ENCODE measurements at places on chromosomes 1 and 21. TPM values are rescaled to one million over a fixed set of nuclear protein-coding genes. Genes with fewer than 3 reads are reported as not detected.

The MAP10 gene
- total RNA-seq, result 4.9 TPM

The LEPR gene
- total RNA-seq, result 121 TPM

The LSM10 gene
- total RNA-seq, result 8.4 TPM

The VSIG8 gene
- total RNA-seq, result not detected

- no peak overlapping the region for H3K27ac ChIP-seq
- H3K4me1 ChIP-seq, result peaks cover 45% of the 10 kb centered on the region
- no peak overlapping the region for H3K4me3 ChIP-seq
- H3K36me3 ChIP-seq, result no peaks in the 10 kb centered on the region
These were observed 50.9 kb upstream of the TARBP1 start for GRCh38 chr1:234529950-234530237.

- no peaks in the 10 kb centered on the region for H3K27me3 ChIP-seq
- no peak overlapping the region for H3K4me3 ChIP-seq
- H3K36me3 ChIP-seq, result no peaks in the 10 kb centered on the region
- H3K4me1 ChIP-seq, result no peaks in the 10 kb centered on the region
- H3K27ac ChIP-seq, result no peak overlapping the region
These were observed 11.6 kb downstream of the DPYD start for GRCh38 chr1:97909266-97909665.

DNA sequence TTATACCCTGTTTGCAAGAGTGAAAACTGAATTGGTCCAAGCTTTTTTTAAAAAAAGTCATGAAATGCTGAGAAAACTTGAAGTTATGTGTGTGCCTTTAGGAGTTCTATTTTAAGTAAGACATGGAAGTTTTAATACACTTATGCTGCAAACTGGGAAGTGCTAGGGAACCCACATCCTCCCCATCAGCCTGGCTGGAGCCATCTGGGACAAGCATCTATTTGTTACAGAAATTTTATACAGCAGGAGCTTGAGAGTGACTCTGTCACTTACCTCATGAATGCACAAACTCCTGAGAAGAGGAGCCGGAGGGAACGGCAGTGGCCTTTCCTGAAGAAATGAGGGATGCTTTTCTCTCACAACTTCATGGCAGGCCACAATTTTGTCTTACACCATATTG lies 78.2 kb upstream of the SLC44A3 start:
- H3K36me3 ChIP-seq, result no peaks in the 10 kb centered on the region
- H3K27me3 ChIP-seq, result no peaks in the 10 kb centered on the region
- H3K4me1 ChIP-seq, result peaks cover 3% of the 10 kb centered on the region

- H3K4me3 ChIP-seq, result peak overlapping the region; percentile 24
- H3K27me3 ChIP-seq, result peaks cover 96% of the 10 kb centered on the region
- H3K36me3 ChIP-seq, result peaks cover 20% of the 10 kb centered on the region
- H3K27ac ChIP-seq, result peak overlapping the region; percentile 57
- peaks cover 69% of the 10 kb centered on the region for H3K4me1 ChIP-seq
These were observed 3.7 kb downstream of the OLIG2 start for GRCh38 chr21:33029385-33029921.

GRCh38 chr1:99456536-99456935 lies 189.4 kb upstream of the PALMD start:
- DNase-seq, result no peak
- no peaks in the 10 kb centered on the region for H3K27me3 ChIP-seq
- H3K27ac ChIP-seq, result no peak overlapping the region
- H3K4me3 ChIP-seq, result no peak overlapping the region

- H3K27me3 ChIP-seq, result peaks cover 8% of the 10 kb centered on the region
- H3K4me3 ChIP-seq, result peak overlapping the region; percentile 63
- DNase-seq, result peak; percentile 91
- H3K36me3 ChIP-seq, result no peaks in the 10 kb centered on the region
- H3K4me1 ChIP-seq, result peaks cover 4% of the 10 kb centered on the region
- H3K27ac ChIP-seq, result peak overlapping the region; percentile 40
These were observed 2.0 kb downstream of the LRRC7 start for GRCh38 chr1:69569576-69570328.

Data from spinal cord (tissue), 10 donors.